Stimulated activated CD4-positive, alpha-beta T cell treated with anti-CD3 and anti-CD28 coated beads, Interleukin-4, amount 100 ng/mL, for 4 hours (primary cell): ENCODE measurements at places on chromosomes 2 and 18.

- DNase-seq, result no peak
Measured at GRCh38 chr2:8546612-8547283, 135.1 kb upstream of the ID2 start.

DNA sequence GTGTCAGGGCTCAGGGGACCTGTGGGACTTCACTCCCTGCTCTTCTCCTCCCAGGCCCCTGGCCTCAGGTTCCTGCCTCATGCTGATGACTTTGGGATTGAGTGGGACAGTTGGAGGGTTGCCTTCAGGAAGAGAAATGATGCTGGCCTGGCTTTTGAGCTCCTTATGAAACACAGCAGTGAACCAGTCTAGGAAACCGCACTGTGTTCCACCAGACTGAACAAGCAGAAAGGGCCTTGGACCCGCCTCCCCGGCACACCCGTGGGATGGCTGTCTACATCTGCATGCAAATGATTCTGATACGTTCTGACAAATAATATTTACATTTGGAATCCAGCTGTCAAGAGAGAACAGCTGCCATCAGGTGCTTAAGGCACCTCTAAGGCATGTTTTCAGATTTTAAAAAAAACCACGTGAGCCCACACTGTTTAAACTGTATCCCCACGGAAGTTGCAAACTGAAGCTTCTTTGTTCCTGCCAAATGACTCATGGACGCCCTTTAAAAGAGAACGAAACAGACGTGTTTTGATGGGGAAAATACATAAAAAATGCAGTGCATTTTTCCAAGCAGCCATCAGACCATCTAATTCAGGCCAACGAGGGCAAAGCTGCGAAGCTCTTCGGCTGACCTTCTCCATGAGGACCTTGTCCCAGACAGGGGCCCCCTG, 27.6 kb upstream of the ASAP2 start:
- DNase-seq, result no peak

DNA sequence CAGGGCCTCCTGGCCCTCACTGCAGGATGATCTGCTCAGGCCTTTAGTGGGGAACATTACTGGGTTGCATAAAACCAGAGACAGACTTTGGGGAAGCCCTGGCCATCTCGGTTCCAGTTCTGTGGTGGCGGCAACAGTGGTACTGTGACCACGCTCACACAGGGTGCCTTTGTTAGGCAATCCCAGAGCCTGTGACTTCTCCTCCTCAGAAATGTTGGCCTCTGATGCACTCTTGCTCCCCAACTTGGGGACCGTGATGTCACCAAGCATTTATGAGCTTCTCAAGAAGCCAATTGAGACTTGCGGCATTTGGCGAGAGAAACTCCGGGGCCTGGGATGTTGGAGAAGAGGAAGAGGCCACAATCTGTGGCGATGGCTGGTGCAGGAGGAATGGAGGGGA, 80.9 kb upstream of the PKDCC start:
- DNase-seq, result no peak

GRCh38 chr2:160513120-160513519, 19.5 kb upstream of the RBMS1 start:
- DNase-seq, result no peak

GRCh38 chr2:55422876-55423665, 3.4 kb upstream of the CCDC88A start:
- no peak for DNase-seq

GRCh38 chr2:196403471-196403870, 232.1 kb upstream of the STK17B start:
- no peak for DNase-seq
